ENCODE measurements at places on chromosomes 12 and 14. TPM values are rescaled to one million over a fixed set of nuclear protein-coding genes. Genes with fewer than 3 reads are reported as not detected.
A peak's percentile ranks its signal among the peaks of the same experiment; 100 is the strongest.

DNA sequence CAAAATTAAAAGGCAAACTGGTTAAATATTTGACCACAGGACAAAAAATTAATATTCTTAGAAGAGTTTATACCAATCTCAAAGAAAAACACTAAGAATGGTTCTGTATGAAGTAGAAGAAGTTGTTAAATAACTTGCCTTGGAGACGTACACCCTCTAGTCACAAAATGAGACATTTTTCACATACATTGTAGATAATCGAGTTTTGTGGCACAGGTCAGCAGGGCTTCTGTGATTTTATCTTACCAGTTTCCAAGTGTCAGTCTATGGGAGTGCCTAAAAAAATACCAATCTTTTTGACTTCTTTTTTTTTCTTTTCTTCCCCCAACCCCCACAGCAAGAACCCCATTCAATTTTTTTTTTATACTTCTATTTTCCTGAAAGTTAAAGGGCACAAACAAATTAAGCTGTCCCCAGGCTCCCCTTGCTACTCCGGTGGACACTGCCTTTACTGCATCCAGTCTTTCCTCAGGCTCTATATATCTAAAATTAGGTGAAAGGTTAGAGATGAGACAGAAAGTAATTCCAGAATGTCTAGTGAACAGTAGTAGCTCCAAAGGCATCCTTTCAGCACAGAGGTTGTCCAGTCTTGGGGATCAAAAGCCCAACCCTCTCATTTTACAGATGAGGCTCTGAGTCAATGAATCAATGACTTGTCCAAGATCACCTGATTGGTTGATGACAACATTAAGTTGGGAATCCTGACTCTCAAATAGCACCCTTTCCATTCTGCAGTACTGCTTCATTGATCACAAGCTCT is 6.2 kb downstream of the LIMA1 start:
- no peak overlapping the region for H3K27ac ChIP-seq
- no peaks in the 10 kb centered on the region for H3K4me1 ChIP-seq
- no peak overlapping the region for H3K4me3 ChIP-seq

Gene TMEM19
- total RNA-seq, result 21.4 TPM

DNA sequence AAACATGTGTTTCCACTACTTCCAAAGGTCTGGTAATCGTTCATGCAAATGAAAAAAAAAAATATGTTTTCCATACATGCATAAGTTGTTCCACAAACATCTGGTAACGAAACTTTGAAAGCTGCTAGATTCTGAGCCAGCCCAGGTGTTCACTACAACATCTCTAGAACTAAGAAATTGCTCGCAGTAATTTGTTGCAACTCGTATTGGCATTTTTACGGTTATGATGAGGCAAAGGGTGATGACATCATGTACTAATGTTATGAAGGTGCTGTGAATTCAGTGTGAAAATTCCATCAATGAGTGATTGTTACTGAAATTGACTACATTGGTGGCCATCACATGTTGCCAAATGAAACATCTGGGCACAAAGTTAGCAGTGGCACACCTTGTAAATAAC is 31.9 kb upstream of the CCDC91 start:
- no peaks in the 10 kb centered on the region for H3K36me3 ChIP-seq
- no peaks in the 10 kb centered on the region for H3K27me3 ChIP-seq
- H3K27ac ChIP-seq, result no peak overlapping the region
- H3K4me3 ChIP-seq, result no peak overlapping the region
- no peaks in the 10 kb centered on the region for H3K4me1 ChIP-seq

DNA sequence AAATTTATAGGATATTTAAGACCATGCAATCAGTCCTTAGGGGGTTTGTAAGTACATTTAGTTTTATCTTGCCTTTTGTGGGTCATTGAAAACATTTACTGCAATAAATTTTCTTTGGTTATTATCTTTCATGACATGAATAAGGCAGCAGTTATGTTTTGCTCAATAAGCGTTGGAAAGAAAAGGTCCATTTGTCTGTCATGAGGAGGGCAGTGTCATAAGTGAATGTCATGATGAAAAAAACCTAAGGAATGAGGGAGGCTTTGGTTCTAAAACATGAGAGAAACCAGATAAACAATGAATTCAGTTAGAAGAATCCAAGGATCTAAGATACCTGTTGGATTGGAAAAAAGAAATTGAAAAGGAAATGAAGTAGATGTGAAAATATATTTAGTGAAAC is 209.4 kb downstream of the NAV3 start:
- H3K27me3 ChIP-seq, result no peaks in the 10 kb centered on the region
- H3K4me1 ChIP-seq, result no peaks in the 10 kb centered on the region
- no peaks in the 10 kb centered on the region for H3K36me3 ChIP-seq
- no peak overlapping the region for H3K27ac ChIP-seq

DNA sequence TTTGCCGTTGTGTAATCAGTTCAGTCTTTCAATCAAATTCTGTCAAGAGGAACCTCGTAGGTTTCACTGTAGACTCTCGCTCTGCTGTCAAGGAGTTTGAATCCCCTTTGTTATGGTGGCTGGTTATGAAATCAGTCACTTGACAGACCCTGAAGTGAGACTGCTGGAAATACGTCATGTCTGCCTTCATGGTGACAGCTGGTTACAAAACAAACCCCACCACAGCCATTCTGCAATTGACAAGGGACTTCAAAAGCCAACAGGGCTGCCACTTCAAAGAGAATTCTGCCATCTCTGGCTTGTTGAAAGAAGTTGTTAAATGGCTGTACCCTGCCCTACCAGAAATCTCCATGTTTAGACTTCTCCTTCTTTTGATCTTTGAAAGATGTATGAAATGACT is 286.9 kb downstream of the ERC1 start:
- no peaks in the 10 kb centered on the region for H3K36me3 ChIP-seq
- H3K27me3 ChIP-seq, result no peaks in the 10 kb centered on the region
- no peaks in the 10 kb centered on the region for H3K4me1 ChIP-seq
- peak; percentile 68 for DNase-seq
